ENCODE measurements at places on chromosomes 11 and 22.
A peak's percentile ranks its signal among the peaks of the same experiment; 100 is the strongest.

DNA sequence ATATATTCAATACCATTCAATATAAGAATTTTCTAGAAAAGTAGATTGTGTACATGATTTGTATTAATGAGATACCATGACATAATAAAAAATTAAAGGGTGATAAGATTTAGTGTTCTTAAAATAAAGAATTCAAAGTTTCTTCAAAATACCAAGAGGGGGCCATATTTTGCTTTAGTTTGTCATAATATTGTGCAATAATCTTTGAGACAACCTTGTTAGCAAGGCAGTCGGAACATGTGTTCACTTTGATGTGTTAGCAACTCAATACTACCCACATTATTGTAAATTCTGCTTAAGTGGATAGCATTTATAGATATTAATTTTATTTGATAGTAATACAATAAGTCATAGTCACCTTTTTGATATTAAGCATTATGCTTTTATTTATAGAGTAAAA lies 241.3 kb upstream of the PDGFD start:
- no peak for DNase-seq

DNA sequence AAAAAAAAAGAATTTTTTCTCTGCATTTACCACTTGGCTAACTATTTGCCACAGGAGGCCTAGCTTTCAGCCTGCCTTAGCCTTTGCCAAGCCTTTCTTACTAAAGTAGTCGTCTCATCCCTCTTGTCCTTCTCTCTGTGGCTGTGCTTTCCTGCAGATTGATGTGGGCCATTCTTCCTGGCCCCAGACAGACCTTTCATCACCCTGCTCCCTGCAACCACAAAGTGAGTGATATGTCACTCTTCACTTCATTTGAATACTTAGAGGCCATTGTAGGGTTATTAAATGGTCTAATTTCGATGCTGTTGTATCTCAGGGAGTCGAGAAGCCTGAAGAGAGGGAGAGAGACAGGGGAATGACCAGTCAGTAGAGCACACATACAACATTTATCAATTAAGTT lies 37.6 kb downstream of the ART5 start:
- DNase-seq, result no peak

GRCh38 chr11:18013790-18014507 lies 1.1 kb upstream of the SERGEF start:
- no peak for DNase-seq

DNA sequence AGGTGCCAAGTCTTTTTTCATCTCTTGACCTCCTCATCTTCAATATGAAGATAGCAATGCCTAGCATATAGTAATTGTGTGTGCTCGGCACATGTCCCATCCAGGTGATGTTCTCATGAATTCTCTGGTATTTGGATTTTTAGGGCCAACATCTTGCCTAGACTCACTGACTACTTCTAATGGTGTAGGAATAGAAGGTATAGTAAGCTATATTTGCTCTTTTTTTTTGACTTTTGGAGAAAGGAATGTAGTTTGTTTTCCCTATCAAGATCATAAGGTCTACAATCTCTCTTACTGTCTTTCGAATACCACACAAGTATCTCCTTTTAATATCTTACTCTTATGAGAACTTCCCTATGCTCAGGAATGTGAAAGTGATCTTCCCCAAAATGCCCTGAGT lies 3.2 kb downstream of the HBD start:
- DNase-seq, result no peak

DNA sequence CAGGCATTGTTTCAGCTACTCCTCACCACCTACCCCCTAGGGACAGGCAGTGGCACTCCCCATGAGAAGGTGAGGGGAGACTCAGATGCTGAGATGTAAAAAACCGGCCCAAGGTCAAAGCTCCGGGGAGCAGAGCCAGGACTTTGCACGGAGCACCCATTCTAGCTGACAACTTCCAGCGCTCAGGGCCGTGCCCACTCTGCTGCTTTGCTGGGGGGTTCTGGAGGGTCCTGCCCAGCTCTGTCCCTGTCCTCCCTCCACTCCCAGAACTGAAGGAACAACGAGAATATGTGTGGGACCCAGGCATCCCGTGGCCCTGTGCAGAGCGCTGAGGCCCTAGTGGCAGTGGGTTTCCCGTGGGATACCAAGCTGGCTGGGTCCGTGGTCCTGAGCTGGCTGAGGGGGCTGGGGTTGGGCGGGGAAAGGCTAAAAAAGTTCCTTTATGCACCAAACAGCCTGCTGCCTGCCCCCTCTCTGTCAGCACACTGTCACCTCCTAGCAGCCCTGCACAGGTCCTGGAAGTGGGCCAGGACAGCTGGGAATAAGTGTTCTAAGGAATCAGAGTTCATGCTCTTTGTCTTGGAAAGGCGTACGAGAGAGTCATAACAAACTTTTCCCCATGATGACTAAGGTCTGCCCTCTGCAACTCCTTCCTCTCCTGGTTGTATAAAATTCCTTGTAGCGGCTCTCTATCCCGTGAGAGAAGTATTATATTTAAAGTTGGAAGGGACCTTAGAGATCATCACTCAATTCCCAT lies 1.9 kb downstream of the MS4A10 start:
- peak; percentile 60 for DNase-seq

- DNase-seq, result no peak
These were observed 596.6 kb downstream of the INSC start for GRCh38 chr11:15711311-15711710.

GRCh38 chr11:78417888-78418583 lies 416 bp upstream of the GAB2 start:
- DNase-seq, result peak; percentile 36

DNA sequence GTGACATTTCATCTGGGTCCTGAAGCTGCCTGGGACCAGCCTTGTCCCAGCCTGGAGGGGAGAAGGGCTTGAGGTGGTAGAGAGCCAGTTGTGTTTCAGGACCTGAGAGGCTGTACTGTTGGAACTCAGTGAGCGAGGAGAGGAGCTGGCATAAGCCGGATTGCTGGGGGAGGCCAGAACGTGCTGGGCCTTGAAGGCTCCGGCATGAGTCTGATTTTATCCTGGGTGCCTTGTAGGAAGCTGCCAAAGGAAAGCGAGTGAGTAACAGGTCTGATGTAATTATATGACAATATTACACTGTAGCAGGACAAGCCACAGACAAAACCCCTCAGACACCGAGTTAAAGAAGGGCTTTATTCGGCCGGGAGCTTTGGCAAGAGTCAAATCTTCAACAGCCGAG lies 17.2 kb downstream of the AP2A2 start:
- DNase-seq, result no peak

DNA sequence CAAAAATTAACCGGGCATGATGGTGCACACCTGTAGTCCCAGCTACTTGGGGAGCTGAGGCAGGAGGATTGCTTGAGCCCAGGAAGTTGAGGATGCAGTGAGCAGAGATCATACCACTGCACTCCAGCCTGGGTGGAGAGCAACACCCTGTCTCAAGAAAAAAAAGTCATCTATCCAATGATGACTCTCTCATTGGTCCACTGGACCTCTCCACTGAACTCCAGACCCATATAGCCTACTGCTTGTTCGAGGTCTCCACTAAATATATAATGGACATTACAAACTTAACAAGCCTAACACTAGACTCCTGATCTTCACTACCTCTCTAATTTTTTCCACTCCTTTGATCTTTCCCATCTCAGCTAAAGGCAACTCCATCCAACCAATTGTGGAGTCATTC lies 33.5 kb upstream of the MTCH2 start:
- no peak for DNase-seq

DNA sequence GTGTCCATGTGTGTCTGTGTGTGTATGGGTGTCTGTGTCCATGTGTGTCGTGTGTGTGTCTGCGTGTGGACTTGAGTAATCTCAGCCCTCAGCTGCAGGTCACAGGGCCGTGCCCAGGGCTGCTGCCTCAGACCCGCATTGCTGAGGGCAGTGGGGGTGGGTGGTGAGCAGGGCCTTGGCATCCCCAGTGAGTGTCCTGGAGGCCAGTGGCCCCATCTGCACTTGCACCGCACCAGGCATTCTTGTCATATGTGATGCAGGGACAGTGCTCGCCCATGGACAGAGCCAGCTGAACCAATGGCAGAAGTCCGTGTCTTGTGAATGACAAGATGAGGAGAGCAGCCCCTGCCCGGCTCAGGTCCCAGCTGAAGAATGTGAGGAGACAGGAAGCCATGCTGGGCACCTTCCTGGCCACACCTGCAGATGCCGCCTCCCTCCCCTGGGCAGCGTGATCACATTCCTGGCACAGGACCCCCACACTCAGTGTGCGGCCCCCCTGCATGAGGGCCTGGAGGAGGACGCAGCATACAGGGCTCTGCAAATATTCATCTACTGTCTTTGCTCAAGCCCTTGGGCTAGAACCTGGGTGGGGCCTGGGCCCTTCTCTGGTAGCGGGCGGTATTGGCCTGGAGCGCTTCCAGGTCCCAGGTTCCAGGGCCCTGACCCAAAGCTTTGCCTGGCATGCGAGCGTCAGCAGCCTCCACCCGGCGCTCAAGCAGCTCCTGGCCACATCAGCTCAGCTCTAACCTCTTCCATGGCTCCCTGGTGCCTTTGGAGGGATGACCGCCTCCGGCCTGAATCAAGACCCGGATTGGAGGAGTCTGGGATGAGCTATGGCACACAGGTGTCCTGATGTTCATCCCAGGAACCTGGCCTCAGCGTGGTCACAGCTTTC lies 3.9 kb downstream of the ALDH3B2 start:
- DNase-seq, result no peak

DNA sequence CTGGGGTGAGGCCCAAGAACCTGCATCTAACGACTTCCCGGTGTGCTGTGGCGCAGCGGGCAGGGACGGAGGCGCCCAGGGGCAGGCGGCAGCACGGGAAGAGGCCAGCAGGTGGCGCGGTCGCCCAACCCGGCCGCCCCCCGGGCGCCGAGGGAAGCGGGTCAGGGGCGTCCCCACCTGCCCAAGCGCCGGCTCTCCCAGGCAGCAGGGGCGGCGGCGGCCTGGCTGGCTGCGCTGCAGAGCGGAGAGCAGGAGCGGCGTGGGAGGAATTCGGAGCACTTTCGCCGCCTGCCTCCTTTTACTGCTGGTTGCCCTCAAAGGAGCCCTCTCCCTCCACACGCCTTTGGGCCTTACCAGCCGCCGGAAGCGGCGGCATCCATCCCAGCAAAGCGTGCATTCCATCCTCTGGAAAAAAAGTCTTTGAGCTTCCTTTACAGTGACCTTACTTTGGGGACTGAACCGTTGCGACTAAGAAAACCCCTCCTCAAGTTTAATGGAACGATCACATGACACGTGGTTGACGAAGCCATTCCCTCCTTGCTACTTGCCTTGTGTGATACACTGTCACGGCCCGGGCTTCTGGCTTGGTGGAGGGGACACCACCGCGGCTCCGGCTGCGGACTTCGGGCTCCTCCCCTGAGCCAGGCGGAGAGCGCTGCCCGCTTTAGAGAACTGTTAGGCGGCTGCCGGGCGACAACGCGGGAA lies 106.8 kb upstream of the CLMP start:
- DNase-seq, result no peak

DNA sequence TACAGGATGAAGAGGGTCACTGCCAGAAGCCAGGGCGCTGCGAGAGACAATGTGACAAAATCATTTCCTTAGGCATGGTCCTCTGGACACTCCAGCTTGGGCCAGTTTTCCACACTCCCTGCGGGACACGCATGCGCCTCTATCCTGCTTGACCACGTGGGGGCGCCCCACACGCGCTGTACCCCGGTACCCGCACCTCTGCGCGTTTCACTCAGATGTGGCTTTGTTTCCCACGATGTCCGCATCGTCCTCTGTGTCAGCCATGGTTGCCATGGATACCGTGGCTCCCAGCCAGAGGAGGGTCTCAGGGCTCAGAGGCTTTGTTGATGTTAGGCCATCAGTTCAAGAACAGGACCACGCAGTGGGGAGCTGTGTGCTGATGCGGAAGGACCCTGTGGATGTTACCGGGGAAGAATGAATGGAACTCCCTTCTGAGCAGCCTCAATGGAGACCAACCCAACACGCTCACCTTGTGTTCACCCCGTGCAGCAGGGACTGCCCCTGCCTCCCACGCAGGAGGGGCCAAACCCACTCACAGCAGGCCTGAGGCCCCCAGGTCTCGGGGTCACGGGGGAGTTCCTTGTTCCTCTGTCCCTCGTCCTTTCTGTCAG lies 101.1 kb upstream of the SLC22A12 start:
- DNase-seq, result peak; percentile 60

- no peak for DNase-seq
These were observed 96.2 kb downstream of the RNF169 start for GRCh38 chr11:74844865-74845264.

GRCh38 chr11:7949934-7950333 lies 8.4 kb upstream of the OR10A3 start:
- no peak for DNase-seq

DNA sequence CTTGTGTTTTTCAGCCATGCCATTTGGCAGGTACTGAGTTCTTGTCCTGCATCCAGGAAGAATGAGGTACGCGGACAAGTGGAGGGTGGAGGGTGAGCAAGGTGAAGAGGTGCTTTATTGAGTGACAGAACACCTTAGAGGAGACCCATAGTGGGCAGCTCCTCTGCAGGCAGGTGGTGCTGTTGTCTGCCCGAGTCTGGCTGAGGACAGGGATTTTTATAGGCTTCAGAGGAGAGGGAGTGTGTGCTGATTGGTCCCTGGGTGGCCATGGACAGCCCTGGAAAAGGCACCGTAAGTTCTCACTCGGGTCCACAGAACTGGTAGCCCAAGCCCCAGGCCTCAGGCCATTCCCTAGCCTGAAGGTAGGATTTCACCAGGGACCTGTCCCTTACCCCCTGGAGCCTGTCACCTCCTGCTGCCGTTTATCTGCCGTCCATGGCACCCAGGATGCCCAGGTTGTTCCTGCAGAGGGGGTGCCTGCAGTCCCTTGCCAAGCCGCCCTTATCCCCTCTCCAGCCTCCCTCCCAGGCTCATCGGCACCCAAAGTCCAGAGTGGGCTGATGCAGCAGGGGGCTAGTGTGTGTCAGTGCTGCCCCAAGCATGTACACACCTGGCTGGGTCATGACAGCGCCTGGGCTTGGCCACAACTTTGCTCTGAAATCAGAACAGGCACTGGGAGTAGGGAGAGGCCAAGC lies 213.6 kb downstream of the LRRC4C start:
- no peak for DNase-seq

- DNase-seq, result no peak
These were observed 51.1 kb downstream of the TIMP3 start for GRCh38 chr22:32852395-32853251.

- no peak for DNase-seq
These were observed 20.6 kb downstream of the MUC5AC start for GRCh38 chr11:1178201-1178885.

DNA sequence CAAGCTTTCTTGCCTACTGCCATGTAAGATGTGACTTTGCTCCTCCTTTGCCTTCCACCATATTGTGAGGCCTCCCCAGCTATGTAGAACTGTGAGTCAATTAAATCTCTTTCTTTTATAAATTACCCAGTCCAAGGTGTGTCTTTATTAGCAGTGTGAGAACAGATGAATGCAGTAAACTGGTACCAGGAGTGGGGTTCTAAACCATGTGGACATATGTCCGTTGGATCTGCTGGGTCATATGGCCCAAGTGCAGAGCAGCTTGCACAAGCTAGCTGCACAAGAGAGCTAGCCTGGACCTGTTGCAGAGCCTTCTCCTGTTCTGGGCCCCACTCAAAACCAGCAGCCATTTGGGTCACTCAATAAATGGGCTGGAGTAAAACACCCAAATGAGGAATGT lies 177.1 kb downstream of the HIPK3 start:
- DNase-seq, result no peak

Measured in NCI-H446 (cell line).